ENCODE measurements at places on chromosomes 6 and 20. TPM values are rescaled to one million over a fixed set of nuclear protein-coding genes. Genes with fewer than 3 reads are reported as not detected.

DNA sequence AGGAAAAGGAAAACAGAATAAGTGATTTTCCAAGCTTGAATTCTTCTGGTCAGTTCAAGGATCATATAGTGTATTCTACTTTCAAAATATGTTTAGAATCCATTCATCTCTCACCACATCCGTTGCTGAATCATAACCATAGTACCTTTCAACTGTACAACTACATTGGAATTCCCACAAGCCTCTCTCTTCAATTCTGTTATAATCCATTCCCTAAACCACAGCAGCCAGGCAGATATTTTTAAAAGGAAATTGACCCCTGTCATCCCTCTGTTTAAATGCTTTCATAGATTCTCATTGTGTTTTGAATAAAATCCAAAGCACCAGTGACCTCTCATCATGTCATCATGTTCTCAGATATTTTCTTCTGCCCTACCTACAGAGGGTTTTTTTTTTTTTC is 412.7 kb downstream of the GRIK2 start:
- no peak for DNase-seq
- no peaks in the 10 kb centered on the region for H3K4me1 ChIP-seq
- H3K36me3 ChIP-seq: no peaks in the 10 kb centered on the region
- no peak overlapping the region for H3K27ac ChIP-seq
- no peak overlapping the region for H3K4me3 ChIP-seq

- peaks cover 6% of the 10 kb centered on the region for H3K4me1 ChIP-seq
- peak; percentile 56 for DNase-seq
- peak overlapping the region; percentile 38 for H3K4me3 ChIP-seq
- no peak overlapping the region for H3K27ac ChIP-seq
- H3K36me3 ChIP-seq: peaks cover 21% of the 10 kb centered on the region
- H3K27me3 ChIP-seq: peaks cover 41% of the 10 kb centered on the region
Measured at GRCh38 chr6:44297063-44298038, 15.8 kb downstream of the AARS2 start.

DNA sequence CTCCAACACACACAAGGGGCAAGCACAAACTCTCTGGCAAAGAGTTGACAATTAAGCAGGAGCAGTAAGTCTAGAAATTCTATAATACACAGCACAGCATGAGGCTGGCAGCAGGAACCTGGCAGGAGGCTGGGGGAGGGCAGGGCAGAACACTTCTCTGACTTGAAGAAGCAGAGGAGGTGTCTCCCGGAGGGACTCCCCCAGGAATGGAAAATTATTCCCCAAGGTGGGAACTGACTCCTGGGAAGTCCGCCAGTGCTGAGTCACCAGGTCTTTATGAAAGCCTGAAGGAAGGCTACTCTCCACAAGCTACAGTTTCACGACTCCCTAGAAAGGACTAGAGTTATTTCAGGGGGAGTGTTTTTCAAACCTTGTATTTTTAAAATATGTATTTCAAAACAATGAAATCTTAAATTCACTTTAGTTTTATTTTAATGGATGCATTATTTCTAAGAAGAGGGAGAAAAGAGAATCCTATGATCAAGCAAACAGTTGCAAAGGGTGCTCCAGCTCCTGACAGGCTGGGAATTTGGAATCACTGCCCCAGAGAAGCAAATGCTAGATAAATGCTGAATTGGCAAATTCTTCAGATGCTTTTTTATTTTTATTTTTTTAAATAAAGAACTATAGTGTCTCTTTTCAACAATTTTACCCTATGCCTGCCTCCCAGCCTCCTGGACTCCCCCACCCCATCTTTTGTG is 192.8 kb downstream of the LY86 start:
- peaks cover 2% of the 10 kb centered on the region for H3K4me1 ChIP-seq
- no peak for DNase-seq
- no peaks in the 10 kb centered on the region for H3K36me3 ChIP-seq
- no peak overlapping the region for H3K4me3 ChIP-seq
- no peak overlapping the region for H3K27ac ChIP-seq
- peaks cover 40% of the 10 kb centered on the region for H3K27me3 ChIP-seq

- H3K4me1 ChIP-seq: no peaks in the 10 kb centered on the region
- peaks cover 50% of the 10 kb centered on the region for H3K27me3 ChIP-seq
- no peak for DNase-seq
- H3K27ac ChIP-seq: no peak overlapping the region
Measured at GRCh38 chr20:1790386-1790785, 104.8 kb upstream of the SIRPA start.

DNA sequence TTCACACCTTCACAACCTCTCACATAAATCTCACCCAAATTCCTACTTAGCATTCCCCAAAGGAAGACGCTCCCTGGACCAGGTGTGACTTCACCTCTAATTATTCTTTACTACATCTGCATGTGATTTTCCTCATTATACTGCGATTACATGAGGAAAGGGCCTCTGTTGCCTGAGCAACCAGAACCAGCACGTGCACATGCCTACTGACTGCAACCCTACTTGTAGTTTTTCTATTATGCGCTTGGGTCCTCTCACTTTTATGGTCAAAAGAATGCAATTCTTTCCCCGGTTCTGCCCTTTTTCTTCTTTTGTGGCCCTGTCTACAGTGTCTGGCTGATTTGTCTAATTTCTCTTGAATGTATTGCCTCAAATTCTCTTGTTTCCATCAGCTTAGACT is 20.4 kb upstream of the ANKEF1 start:
- H3K27me3 ChIP-seq: peaks cover 13% of the 10 kb centered on the region
- H3K27ac ChIP-seq: no peak overlapping the region
- no peak for DNase-seq
- no peaks in the 10 kb centered on the region for H3K4me1 ChIP-seq
- H3K4me3 ChIP-seq: no peak overlapping the region

DNA sequence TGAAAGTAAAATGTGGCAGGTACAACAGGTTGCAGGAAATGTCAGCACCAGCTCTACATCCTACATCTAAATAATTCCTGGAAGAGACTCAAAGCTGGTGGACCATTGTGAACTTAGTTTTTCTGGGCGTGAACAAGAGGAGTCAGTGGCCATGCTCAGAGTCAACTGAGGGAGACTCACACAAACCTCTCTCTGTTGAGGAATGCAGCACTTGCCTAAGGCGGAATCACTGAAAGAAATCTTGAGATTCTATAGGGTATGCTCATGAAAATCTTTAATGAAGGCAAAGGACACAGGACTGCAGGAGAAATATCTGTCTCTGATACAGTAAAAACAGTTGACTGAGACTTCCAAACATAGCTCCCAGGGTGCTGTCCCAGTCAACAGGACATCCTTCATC is 22.5 kb downstream of the SLC17A4 start:
- no peak overlapping the region for H3K27ac ChIP-seq
- H3K36me3 ChIP-seq: no peaks in the 10 kb centered on the region

GRCh38 chr6:112690497-112691202 is 343.5 kb downstream of the RFPL4B start:
- no peaks in the 10 kb centered on the region for H3K4me1 ChIP-seq
- H3K4me3 ChIP-seq: no peak overlapping the region
- no peaks in the 10 kb centered on the region for H3K36me3 ChIP-seq
- no peaks in the 10 kb centered on the region for H3K27me3 ChIP-seq
- no peak overlapping the region for H3K27ac ChIP-seq
- DNase-seq: no peak

GRCh38 chr20:7199861-7200260 is 432.4 kb downstream of the BMP2 start:
- no peak overlapping the region for H3K27ac ChIP-seq
- H3K36me3 ChIP-seq: no peaks in the 10 kb centered on the region
- no peaks in the 10 kb centered on the region for H3K27me3 ChIP-seq
- no peaks in the 10 kb centered on the region for H3K4me1 ChIP-seq

DNA sequence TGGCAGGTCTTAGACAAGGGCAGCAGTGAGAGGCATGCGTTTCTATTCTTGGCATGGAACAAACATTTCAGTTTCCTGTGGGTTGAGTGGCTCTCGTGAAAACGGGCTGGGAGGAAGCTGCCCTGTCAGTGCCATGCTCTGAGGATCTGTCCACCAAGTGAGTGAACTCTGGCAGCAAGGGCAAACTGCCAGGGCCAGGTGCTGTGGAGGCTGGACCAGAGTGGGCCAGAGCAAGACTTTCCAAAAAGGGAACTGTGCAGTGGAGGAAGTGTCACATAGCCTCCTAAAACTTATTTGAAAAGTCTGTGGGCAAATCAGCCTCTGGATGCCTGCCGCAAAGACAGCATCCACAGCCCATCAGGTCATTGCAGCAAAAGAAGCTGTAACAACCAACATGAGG is 44.2 kb upstream of the TAB2 start:
- H3K27ac ChIP-seq: peak overlapping the region; percentile 51
- peaks cover 39% of the 10 kb centered on the region for H3K4me1 ChIP-seq
- H3K4me3 ChIP-seq: no peak overlapping the region
- DNase-seq: no peak

- no peak overlapping the region for H3K4me3 ChIP-seq
- peaks cover 5% of the 10 kb centered on the region for H3K27me3 ChIP-seq
- no peaks in the 10 kb centered on the region for H3K36me3 ChIP-seq
- DNase-seq: no peak
- H3K27ac ChIP-seq: no peak overlapping the region
Measured at GRCh38 chr6:138031850-138032249, 75.4 kb downstream of the PERP start.

DNA sequence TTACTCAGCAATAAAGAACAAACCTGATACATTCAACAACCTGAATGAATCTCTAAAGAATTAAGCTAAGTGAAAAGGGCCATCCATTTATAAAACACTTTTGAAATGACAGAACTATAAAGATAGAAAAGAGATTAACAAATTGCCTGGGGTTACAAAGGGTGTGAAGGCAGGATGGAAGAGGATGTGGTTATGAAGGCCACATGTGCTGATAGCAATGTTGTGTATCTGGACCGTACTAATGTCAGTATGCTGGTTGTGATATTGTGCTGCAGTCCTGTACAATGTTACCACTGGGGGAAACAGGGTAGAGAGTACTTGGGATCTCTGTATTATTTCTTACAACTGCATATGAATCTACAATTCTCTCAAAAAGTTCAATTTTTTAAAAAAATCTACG is 36.4 kb downstream of the ELOVL5 start:
- H3K4me1 ChIP-seq: peaks cover 87% of the 10 kb centered on the region
- H3K27ac ChIP-seq: peak overlapping the region; percentile 66
- peaks cover 21% of the 10 kb centered on the region for H3K36me3 ChIP-seq
- peak overlapping the region; percentile 23 for H3K4me3 ChIP-seq

DNA sequence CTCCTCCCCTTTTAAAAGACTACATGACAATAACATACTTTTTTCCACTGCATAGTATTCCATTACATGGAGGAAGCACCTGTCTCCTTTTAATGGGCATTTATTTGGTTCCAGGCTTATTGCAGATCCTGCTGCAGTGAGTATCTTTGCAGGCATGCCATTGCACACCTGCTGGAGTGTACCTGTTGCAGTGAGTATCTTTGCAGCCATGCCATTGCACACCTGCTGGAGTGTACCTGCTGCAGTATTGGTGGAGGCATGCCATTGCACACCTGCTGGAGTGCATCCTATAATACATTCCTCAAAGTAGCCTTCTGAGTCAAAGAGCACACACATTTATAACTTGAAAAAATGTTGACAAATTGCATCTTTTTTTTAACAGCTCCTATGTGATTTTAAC is 1.6 kb downstream of the BFSP1 start:
- H3K4me3 ChIP-seq: no peak overlapping the region
- no peaks in the 10 kb centered on the region for H3K36me3 ChIP-seq
- peaks cover 41% of the 10 kb centered on the region for H3K27me3 ChIP-seq
- H3K27ac ChIP-seq: no peak overlapping the region
- DNase-seq: no peak
- peaks cover 27% of the 10 kb centered on the region for H3K4me1 ChIP-seq

DNA sequence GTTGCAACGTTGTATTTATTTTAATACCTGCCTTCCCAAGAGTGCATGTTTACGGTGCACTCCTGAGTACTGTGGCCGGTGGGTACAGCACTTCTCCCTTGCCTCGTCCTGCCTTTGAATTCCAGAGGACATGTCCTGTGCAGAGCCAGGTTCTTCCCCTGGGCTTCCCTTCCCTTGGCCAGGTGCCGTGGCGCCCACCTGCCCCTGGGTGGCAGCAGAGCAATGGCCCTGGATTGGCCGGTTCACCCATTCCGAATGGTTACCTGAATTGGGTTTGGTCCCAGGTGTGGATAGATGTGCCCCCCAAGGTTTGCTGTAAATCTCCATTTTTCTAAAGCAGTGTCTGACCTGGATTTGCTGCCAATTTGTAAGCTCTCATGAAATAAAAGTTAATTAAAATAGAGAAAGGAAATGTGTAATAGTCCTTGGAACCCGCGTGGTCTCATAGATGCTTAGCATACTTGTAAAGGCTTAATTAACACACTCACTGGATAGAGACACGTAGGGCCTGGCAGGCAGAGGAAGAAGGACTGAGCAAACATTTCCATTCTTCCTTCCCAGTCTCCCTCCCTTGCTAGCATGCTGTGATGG is 40.6 kb downstream of the DTD1 start:
- no peak for DNase-seq
- no peak overlapping the region for H3K27ac ChIP-seq
- H3K4me1 ChIP-seq: no peaks in the 10 kb centered on the region
- H3K4me3 ChIP-seq: no peak overlapping the region
- peaks cover 2% of the 10 kb centered on the region for H3K36me3 ChIP-seq

DNA sequence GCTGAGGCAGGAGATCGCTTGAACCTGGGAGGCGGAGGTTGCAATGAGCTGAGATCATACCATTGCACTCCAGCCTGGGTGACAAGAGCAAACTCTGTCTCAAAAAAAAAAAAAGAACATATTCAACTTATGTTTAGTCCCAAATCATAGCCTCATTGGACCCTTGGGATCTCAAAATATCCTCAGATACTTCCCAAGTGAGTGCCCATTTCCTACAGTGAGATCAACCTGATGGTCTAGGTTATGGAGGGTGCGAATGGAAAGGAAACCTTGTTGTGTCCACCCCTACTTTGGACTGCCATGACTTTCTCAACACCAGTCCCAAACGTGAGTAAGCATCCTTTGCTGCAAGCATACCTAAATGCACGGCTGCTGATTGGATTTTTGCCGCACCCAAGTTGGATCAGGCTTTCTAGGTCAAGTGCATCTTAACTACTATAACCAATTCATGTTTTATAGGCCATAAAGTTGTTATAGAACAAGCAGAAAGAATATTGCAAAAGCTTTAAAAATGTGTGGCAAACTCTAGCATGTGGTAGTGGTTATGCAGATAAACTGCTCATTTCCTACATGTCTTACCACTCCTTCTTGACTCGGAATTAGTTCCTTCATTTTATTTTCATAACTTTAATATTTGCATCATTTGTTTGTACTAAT is 131.2 kb downstream of the PLEKHG1 start:
- H3K27ac ChIP-seq: no peak overlapping the region
- no peak for DNase-seq
- no peaks in the 10 kb centered on the region for H3K36me3 ChIP-seq
- H3K4me1 ChIP-seq: no peaks in the 10 kb centered on the region
- peaks cover 3% of the 10 kb centered on the region for H3K27me3 ChIP-seq

DNA sequence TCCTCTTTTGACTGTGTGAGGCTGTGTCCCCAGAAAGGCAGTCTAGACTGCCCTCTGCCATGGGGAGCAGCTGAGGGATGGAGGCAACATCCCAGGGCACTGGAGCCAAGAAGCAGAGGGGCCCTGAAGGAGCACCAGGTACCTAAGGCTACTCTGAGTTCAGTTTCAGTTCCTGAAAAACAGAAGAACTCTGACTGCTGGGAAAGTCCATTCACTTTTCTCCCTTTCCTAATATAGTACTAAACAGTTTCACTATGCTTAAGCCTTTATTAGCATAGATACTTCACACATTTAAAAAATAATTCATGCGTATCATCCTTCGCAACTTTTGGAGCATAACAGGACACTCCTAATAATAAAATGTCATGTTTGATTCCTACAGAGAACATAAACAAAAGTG is 130.0 kb downstream of the FOXC1 start:
- no peaks in the 10 kb centered on the region for H3K4me1 ChIP-seq
- no peak overlapping the region for H3K4me3 ChIP-seq

VSX1 gene
- total RNA-seq: not detected

COL12A1 gene
- not detected for total RNA-seq

HNF4A gene
- not detected for total RNA-seq

CDYL gene
- total RNA-seq: 36.3 TPM

TSHZ2 gene
- 0.13 TPM for total RNA-seq

DCDC2 gene
- not detected for total RNA-seq

RAET1L gene
- not detected for total RNA-seq
